ELR (cell line): ENCODE measurements at places on chromosomes 3 and 15.
A peak's percentile ranks its signal among the peaks of the same experiment; 100 is the strongest.

DNA sequence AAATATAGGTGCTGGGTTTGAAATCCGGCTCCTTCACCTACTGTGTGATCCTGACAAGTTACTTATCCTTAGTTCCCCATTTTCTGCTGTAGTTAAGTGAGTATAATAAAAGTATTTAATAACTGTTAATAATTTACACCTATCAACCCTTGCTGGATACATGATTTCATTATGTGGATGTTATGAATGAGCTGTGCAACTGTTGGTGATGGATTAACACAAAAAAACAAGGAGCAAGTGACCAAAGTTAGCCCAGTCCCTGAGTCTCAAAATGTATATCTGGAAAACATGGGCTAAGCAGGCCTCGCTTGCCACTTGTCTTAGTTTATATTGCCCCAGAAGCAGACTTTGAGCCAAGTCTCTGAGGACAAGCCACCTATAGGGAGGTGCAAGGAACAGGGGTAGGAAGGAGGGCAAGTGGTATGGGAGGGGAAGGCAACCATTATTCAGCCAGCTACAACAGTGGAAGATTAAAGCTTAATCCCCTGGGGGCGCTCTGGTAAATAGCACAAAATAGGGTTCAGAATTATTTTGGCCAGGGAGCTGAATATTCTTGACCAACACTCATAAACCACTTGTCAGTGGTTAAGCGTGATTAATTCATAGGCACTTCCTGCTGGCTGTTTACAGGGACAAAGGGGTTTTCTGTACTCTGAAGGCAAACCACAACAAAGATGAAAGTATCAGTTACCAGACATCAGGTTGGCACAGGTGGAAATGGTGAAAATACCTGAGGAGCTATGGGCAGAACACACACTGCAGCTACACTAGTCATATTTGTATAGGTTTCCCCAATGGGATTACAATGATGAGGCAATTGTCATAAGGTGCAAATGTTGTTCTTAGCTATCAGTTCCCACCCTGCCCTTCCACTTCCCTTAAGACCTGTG lies 76.2 kb downstream of the TRIM42 start:
- DNase-seq = no peak

GRCh38 chr3:42733501-42734262 lies 31.1 kb upstream of the HHATL start:
- no peak for DNase-seq

GRCh38 chr15:57196865-57197264 lies 179.4 kb upstream of the CGNL1 start:
- DNase-seq = no peak

DNA sequence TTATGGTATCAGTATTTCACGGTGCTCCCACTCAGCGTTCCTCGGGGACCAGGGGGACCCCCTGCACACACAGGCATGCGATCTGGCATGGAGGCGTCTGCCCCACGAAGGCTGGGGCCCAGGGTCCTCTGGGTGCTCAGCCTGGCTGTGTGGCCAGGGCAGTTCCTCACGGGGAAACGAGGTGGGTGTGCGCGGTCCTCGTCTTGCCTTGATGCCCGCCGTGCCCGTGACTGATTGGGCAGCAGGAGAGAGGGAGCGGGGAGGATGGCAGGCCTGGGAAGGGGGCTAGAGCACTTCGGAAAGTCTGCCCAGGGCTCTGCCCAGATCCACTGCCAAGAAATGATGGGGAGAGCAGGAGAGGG lies 10.9 kb downstream of the LINGO1 start:
- no peak for DNase-seq

- peak; percentile 2 for DNase-seq
These were observed 79.3 kb upstream of the LSAMP start for GRCh38 chr3:116524453-116525210.

DNA sequence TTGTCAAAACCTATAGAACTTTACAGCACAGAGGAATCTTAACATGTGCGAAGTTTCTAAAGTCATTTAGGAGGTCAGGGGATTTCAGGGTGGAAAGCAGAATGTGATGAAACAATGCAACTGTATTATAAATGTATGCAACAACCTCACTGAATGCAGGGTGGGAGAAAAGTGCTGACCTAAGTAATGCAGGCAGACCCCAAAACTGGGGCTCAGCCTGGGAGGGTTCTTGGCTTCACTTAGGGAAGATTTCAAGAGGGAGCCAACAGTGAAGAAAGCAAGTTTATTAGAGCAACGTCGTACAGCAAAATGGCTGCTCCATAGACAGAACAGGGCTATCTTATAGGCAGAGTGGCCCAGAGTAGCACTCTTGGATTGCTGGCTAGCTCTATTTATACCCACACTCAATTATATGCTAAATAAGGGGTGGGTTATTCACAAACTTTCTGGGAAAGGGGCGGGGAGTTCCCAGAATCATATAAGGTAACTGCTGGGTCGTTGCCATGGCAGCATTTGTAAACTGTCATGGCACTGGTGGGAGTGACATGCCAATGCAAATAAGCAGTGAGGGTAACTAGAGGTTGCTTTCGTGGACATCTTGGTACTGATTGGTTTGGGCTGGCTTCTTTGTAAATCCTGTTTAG lies 14.2 kb upstream of the CAND2 start:
- no peak for DNase-seq

- DNase-seq = no peak
These were observed 26.4 kb downstream of the ARMC8 start for GRCh38 chr3:138213398-138214085.

- no peak for DNase-seq
These were observed 166.7 kb downstream of the NUP210 start for GRCh38 chr3:13253208-13253937.

- DNase-seq = no peak
These were observed 30.2 kb upstream of the VPS8 start for GRCh38 chr3:184781801-184782200.

- peak; percentile 72 for DNase-seq
These were observed 54.2 kb downstream of the MSL2 start for GRCh38 chr3:136141891-136142290.

- DNase-seq = peak; percentile 87
These were observed 34.3 kb downstream of the ZBTB38 start for GRCh38 chr3:141402476-141403171.

DNA sequence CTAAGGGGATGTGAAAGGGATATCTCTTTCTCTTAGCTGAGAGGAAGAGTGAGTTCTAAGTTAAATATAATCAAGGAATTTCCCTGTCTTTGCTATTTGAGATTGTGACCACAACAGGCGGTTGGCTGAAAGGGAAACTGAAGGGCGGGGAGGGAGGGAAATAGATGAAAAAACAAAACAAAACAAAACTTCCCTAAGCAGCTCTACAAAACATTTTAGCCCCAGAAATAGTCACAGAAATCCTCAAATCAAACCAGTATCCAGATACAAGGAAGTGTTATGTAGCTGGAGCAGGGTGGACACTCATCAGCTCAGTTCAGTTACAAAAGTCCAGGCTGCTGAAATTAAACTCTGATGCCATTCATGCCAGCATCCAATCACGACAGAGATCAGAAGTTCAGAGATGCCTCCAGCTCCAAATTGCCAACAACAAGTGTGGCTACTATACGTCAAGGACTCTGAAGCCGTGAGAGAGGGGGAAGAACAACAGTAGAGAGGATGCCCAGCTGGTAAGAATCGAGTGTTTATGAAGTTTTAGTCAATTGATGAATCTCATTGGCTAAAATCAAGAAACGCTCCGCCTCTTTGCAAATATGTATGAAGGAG lies 319 bp upstream of the TP63 start:
- DNase-seq = no peak

DNA sequence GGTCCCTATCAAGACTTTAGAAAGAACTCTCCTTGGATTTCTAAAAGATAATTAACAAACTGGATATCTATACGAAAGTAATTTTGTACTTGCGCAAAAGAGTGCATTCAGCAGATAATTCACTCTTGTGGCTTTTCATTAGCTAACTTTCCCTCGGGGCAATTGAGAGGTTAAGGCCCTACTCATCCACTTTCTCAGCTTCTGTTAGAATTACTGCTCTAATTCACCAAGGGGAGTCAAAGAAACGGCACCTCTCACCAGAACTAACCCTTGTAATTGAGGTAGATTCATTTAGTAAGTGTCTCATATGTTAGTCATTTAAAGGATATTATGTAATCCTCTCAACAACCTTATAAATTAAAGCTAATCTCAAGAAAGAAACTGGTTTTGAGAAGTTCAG lies 22.5 kb upstream of the MB21D2 start:
- peak; percentile 64 for DNase-seq

GRCh38 chr15:40283615-40284300 lies 894 bp upstream of the ANKRD63 start:
- DNase-seq = no peak

DNA sequence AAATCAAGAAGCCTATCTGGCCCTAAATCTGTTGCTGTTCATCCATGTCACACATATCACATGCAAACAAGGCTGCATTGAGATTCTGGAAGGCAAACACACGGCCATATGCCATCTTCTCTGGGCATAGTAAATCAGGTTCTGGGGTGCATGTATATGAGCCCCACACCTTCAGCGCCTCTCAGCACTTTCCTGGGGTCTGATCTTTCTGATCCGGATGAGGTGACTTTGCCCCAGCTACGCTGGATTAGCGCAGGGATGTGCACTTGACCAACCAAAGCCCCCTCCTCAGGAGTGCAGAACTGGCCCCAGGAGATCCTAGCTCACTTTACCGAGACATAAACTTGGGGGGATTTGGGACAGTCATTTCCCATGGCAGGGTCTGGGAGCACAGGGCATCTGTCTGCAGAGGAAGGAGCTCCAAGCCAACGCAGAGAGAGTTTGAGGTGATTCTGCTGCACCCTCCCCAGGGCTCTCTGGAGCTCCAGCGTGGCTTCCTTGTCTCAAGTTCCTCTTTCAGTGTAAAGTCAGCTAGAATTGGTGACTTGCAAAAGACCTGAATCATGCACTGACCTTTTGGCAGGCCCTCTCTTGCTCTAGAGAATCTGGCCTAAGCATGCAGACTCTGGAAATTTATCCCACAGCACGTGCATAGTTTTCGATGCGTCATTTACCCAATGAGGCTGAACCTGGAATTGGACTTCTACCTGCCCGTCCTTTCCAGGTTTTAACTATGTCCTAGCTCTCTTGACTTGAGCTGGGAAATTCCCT lies 63.5 kb upstream of the KLF13 start:
- DNase-seq = no peak

DNA sequence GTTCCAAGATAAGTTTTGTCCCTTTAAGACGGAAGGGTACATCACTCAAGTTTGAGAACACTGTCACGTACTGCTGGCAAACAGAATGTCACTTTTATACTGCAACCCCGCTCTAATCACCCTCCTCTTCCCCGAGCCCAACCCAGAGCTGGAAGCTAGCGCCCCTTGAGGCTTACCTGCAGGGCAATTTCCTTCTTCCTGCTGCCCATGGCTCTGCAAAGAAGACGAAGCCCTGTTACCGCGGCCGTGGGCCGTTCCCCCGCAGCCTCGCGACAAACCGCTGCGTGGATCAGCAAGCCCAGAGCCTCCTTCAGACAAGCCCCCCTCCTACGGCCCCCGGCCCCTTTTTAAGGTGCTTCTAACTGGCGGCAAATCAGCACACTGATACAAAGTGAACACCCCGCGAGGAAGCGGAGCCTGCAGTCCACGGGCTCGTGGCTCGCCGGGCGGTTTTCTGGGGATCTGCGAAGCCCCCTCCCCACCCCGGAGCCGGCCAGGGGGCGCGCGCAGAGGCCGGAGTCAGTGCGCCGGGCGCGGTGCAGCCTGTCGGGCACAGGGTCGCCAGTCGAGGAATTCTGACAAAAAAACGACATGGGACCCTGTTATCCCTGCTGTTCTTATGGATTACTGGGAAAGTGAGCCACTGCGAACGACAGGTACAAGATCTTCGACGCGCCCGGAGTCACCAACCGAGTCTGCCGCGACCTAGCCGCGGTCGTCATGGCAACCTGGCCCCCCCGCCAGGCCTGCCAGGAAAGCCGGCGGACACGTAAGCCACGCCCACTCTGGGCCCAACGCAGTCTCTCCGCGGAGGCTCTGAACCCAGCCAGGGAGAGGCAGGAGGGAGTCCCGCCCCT lies at the start of gene NME9:
Gene NME9, minus strand, starts transcription at position 725 of the 857 bp plus-strand sequence. Its CDS starts 516 bp downstream, at position 209.
- DNase-seq = peak; percentile 92

GRCh38 chr3:66014056-66014455 lies 24.7 kb downstream of the MAGI1 start:
- DNase-seq = no peak
